ENCODE measurements at places on chromosomes 12 and 14.

GRCh38 chr14:91116913-91117588 is 3.2 kb downstream of the DGLUCY start:
- peak; percentile 21 for DNase-seq

DNA sequence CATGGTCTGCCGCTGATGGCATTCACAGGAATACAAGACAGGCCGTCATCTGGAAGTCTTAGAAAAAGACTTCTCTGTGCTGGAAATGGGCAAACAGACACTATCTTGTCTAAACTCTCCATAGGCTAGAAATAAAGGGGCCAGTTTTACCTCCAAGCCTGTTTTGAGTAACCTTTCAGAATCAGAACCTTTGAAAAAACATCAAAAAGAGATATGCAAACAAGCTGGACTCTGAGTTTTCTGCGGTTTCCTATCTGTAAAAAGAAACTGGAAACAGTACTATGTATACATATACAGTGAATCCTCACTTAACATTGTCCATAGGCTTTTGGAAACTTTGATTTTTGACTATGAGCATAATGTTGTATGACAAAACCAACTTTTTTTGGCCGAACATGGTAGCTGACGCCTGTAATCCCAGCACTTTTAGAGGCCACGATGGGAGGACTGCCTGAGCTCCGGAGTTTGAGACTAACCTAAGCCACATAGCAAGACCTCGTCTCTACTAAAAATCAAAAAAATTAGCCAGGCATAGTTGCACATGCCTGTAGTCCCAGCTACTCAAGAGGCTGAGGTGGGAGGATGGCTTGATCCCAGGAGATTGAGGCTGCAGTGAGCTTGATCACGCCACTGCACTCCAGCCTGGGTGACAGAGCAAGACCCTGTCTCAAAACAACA is 92.9 kb upstream of the MAX start:
- DNase-seq: no peak

- DNase-seq: no peak
Measured at GRCh38 chr12:69540987-69541386, 44.3 kb upstream of the CCT2 start.

- no peak for DNase-seq
Measured at GRCh38 chr14:49339130-49339529, 247.1 kb downstream of the RPS29 start.

DNA sequence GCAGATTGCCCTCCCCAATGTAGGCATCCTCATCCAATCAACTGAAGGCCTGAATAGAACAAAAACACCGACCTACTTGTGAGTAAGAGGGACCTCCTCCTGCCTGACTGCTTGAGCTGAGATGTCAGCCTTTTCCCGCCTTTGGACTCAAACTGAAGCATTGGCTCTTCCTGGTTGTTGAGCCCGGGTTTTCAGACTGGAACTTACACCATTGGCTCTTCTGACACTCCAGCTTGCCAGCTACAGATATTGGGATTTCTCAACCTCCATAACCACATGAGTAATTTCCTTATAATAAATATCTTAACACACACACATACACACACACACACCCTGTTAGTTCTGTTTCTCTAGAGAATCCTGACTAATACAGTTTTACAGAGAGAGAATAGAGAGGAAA is 173.4 kb upstream of the NTF3 start:
- no peak for DNase-seq

GRCh38 chr12:113180333-113180732 is 4.9 kb downstream of the DDX54 start:
- no peak for DNase-seq
